ENCODE measurements at places on chromosomes 12 and 14.

DNA sequence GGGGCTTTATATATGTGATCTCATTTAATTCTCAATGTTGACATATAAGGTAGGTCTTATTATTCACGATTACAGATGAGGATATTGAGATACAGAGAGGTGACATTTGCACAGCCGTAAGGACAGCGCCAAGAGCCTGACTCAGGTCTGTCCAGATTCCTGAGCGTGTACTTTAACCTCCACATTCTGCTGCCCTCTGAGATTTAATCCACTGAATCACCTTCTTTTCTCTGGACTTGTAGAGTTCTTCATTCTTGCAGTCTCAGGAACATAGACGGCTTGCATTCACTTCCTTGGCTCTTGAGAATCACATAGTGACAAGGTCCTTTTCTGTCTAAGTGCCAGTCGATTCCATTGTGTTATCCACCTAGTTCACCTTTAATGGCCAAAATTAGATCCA, 141.0 kb upstream of the ARHGAP5 start:
- no peak for DNase-seq

DNA sequence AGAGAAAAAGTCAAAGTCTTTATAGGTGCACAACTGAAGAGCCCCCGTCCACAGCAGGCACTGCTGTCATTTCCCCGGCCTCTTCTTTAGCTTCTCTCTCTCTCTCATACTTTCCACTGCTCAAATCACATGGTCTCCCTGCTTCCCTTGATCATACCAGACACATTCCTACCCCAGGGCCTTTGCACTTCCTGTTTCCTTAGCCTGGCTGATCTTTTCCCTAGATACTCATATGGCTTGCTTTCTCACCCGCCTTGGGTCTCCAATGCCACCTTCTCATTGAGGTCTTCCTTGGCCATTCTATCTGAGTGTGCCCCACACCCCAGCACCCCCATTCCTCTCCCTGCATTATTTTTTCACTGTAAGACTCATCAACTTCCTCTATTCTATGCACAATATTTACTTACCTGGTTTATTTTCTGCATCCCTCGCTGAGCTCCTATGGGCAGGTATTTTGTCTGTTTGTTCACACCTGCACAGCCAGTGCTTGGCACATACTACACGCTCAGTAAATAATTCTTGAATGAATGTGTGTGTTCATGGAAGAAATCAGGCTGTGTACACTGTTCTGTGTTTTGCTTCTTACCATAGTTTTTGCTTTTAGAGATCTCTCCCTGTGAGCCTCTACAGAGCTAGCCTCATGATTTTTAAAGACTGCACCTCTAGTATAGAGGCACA, 31.9 kb downstream of the SERPINA1 start:
- peak; percentile 16 for DNase-seq

GRCh38 chr14:99262977-99263448, 9.0 kb downstream of the BCL11B start:
- DNase-seq: no peak

DNA sequence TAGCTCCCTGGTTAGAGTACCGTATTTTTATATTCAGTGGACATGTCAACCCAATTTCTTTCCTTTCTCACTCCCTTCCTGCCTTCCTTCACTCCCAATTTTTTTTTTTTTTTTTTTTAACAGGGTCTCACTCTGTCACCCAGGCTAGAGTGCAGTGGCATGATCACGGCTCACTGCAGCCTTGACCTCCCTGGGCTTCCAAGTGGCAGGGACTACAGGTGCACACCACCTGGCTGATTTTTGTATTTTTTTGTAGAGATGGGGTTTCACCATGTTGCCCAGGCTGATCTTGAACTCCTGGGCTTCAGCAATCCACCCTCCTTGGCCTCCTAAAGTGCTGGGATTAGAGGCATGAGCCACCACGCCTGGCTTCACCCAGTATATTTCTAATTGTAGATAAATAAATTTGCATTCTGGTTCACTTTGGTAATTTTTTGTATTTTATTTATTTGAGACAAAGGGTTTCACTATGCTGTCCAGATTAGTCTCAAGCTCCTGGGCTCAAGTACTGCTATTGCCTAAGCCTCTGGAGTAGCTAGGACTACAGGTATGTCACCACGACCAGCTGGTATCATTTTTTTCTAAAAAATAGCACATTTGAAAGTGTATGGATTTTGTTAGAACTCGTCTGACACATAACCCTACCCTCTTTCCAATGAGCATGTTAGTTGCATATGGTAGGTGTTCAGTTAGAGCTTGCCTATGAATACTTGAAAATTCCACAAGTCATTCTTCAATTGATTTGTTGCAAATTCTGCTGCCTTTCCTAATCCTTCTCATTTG, 15.7 kb downstream of the SLC38A2 start:
- DNase-seq: no peak

- DNase-seq: peak; percentile 73
These were observed 1.2 kb downstream of the NTN4 start for GRCh38 chr12:95789126-95790032.

DNA sequence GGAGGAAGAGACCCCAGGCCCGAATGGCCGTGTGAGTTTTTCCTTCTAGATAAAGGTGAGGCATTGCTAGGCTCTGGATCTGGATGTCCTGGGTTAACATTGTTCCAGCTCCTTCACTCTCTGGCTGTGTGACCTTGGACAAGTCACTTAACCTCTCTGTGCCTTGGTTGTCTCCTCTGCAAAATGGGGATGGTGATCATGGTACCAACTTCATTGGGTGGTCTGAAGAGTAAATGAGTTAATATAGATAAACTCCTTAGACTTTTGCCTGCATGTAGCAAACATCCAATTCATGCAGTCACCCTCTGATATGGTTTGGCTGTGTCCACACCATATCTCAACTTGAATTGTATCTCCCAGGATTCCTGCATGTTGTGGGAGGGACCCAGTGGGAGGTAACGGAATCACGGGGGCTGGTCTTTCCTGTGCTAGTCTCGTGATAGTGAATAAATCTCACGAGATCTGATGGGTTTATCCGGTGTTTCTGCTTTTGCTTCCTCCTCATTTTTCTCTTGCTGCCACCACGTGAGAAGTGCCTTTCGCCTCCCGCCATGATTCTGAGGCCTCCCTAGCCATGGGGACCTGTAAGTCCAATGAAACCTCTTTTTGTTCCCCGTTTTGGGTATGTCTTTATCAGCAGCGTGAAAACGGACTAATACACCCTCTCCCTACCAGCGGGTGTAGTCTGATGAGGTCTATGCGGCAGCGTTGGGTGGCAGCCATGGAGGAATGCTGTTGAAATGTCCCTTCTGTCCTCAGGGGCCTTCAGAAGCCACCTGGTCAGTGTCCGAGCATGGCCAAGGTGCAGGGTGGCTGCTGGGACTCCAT, 256.1 kb downstream of the GLT1D1 start:
- no peak for DNase-seq

- no peak for DNase-seq
These were observed 42.1 kb downstream of the LIMA1 start for GRCh38 chr12:50241178-50241577.

- DNase-seq: no peak
These were observed 451.7 kb downstream of the NPAS3 start for GRCh38 chr14:33390335-33390734.

- DNase-seq: no peak
These were observed 68.7 kb downstream of the NIN start for GRCh38 chr14:50762001-50762930.

- no peak for DNase-seq
These were observed 40.7 kb downstream of the NEUROD4 start for GRCh38 chr12:55060470-55060869.

DNA sequence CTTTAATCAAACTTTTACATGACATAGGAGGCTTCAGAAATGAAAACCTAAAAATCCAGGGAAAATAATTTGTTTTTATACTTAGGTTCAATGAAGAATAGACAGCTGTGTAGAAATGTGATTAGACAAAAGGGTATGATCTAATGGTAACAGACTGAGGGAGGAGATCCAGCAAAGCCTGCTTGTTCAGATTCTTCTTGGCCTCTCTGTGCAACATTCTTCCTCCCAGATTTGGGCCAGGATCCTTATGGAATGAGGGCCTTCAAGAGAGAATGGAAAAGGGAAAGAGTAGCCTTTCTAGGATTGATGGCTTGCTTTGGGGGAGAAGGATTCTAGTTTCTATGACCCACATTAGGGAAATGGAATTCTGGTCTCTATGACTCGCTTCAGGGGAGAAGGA, 94.5 kb upstream of the G2E3 start:
- DNase-seq: no peak

DNA sequence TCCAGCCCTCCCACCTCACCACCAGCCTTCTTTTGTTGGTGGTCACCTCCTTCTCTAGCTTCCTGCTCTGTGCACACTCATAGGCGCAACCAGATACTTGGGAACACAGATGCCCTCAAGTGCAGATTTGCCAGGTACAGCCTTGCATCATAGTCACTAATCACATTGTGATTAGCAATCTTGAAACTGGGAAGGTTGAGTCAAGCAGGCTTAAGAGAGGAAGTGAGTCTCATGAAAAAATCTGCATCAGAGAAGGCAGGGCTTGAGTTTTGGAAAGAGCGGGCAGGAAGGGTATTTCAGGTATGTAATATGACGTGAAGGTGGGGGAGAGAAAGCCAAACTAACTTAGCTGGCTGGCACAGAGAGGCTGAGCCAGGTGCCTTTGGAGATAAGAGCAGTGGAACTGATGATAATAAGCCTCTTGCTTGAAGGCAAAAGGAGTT, 2.7 kb upstream of the RABGGTA start:
- no peak for DNase-seq

DNA sequence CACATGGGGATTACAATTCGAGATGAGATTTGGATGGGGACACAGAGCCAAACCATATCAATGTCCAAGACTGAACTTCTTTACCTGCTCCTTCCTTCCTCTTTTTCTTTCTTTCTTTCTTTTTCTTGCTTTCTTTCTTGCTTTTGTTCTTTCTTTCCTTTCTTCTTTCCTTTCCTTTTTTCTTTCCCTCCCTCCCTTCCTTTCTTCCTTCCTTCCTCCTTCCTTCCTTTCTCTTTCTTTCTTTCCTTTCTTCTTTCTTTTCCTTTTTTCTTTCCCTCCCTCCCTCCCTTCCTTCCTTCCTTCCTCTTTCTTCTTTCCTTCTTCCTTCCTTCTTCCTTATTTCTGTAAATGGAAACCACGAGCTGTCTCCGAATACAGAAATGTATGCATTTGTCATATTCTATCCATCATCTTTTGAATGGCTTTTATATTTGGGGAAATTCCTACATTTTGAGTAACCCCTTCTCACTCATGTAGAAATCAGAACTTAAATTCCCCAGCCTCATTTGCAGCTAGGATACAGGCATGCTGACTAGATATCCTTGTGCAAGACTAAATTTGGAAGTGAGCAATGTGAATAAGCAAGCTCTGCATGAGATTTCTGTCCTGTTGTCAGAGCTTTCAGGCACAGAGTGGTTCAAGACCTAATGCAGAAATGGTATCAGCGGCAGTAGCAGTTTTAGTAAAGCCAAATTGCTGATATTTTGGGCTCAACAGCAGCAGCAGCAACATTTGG, 11.5 kb downstream of the GPR33 start:
- no peak for DNase-seq

GRCh38 chr14:64612021-64612380, 62.2 kb downstream of the PPP1R36 start:
- no peak for DNase-seq

DNA sequence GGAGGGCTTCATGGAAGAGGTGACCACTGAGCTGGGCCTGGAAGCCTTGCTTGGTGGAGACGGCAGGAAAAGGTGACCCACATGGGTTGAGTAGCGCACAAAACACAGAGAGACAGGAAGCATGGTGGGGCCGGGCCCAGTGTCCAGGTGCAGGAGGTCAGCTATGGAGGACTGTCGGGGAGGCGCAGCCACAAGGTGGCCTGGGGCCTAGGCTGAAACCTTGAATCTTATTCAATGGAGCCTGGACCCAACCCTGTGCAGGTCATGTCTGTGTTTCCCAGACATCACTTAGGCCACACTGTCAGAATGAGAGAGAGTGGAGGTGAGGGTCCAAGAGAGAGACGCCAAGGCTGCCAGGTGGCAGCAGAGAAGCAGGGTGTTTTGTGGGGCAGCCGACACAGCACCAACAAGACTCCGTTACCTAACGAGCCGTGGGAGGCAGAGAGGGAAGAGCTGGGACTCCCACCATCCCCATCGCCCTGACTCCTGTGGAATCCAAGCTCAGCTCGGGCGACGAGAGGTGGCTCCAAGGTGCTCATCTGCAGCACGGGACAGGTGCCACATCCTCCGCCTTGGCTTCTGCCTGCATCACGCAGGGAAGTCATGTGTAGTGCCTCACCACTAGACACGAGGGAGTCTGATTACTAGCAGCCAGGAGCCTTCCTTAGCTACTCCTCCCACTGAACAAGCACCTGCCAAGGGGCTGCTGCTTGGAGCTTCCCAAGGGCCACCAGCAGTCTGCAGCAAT, 38.7 kb downstream of the DEGS2 start:
- no peak for DNase-seq

- no peak for DNase-seq
These were observed 139.2 kb downstream of the KICS2 start for GRCh38 chr12:64082866-64083268.

DNA sequence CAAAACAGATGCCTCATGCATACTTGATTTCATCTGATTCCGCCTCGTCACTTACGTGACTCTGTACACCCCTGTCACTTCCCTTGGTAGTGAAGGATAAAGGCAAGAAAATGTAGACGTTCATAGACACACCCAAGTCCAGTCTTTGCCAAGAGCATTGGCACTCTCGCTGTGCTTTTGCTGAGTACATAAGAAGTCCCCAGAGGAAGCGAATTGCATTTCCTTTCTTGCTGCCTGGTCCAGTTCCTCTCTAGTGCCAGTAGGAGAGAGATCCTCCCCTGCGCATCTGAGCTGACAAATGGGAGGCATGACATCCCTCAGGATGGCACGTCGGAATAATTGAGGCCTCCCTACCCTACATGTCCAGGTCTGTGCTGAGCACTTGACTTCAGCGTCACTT, 21.3 kb upstream of the RIN3 start:
- DNase-seq: no peak

DNA sequence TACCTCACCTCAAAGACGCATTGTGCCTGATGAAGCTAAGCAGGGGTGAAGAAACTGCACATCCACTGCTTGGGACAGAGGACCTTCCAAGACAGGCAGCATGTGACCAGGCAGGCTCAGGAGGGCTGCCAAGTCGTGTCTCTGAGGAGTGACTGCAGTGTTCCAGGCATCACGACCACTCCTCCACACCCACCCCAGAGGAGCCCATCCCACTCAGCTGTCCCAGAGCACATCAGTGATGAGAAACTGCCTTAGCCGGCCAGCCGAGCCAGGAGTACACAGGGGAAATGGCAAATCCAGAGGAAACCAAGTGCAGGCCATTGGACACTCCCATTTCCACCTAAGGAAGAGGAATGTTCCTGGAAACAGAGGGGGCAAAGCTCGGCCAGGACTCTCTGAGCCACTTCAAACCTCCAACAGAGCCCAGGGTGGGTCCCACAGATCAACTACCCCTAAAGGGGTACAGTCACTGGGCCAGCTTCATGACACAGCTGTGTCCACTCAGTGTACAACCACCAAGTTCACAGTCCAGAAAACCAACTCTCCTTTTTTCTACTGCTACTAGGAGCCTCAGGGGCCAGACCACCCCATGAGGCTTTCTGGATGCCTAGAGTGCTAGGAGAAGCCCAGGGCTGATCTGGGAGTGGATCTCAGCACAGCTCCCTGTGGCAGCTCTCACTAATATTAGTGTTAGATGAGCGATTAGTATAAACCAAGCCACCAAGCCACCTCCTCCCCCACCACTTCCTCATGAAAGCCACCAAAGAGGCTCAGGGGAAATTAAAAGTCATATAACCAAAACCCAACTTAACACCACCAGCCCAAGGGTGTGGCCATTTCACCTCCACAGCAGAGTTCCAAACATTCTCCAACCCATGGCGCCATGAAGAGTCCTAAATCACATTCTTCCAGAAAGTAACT, 15.4 kb downstream of the PXN start:
- DNase-seq: no peak
